ENCODE measurements at places on chromosomes 2 and 18. TPM values are rescaled to one million over a fixed set of nuclear protein-coding genes. Genes with fewer than 3 reads are reported as not detected.

The ELOA2 gene
- total RNA-seq: not detected

The NDC80 gene
- total RNA-seq: 1.3 TPM

The FAM168B gene
- total RNA-seq: 88.1 TPM

GRCh38 chr2:147630585-147630984 is 214.2 kb upstream of the ACVR2A start:
- peak; percentile 84 for DNase-seq

DNA sequence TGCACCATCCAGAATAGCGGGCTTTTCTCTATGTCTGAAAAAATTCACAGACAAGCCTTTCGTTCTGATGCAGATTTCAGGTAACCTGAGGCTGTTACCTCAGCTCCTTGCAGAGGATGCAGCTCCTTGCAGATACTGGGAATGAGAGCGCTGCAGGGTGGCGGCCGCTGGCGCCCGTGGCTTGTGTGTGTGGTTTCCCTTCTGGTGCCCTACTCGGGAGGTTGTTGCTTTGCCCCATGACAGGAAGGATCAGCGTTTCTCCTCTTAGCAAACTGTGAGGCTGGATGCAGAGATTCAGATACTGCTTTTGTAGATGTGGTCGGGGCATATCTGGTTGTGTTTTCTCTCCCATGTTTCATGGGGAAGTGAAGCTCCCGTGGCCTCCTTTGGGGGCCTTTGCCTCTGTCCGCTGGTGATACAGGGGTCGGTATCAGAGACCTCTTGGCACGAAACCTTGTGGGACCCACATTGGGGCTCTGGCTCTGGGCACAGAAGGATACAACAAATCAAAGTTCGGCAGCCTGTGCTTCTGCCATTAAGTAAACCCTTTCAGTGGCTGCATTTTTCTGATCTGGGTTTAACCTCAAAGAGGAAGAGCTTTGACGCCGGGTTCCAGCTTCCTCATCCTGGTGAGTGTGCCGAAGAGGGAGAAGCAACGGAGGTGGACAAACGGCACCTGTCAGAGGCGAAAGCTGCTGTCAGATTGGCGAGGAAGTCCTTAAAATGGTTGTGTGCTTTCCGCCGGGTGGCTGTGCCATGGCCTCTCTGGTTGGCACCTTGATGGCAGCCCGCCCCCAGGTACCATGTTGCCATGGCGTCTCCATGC is 127.8 kb downstream of the MBP start:
- peak; percentile 59 for DNase-seq

GRCh38 chr2:46461709-46462171 is 17.6 kb upstream of the TMEM247 start:
- DNase-seq: peak; percentile 65

DNA sequence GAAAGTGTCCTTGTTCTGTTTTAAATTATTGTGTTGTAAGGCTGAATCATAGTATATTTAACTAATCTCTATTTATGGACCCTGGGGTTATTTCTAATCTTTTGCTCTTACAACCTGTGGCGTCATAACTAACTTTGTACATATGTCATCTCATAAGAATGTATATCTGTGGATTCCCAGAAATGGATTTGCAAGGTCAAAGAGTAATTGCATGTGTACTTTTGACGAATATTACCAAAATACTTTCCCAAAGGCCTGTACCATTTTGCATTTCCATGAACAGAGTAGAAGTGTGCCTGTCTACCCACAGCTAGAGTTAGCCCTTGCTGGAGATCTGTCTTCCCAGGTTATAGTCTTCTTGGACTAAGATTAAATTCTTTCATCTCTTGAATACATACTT is 42.8 kb downstream of the SEMA4F start:
- DNase-seq: no peak

- DNase-seq: no peak
Measured at GRCh38 chr2:32538735-32539134, 89.1 kb upstream of the TTC27 start.
